GM23338 (cell line): ENCODE measurements at places on chromosomes 16 and 17. TPM values are rescaled to one million over a fixed set of nuclear protein-coding genes. Genes with fewer than 3 reads are reported as not detected.

GRCh38 chr17:1967213-1967612 lies 57.9 kb downstream of the RTN4RL1 start:
- peak; percentile 74 for DNase-seq

GRCh38 chr17:34532281-34533065 lies 46.9 kb upstream of the TMEM132E start:
- no peak for DNase-seq

STAT5A gene
- total RNA-seq: 14.6 and 18.1 TPM in 2 replicates

- DNase-seq: peak; percentile 66
These were observed 28.4 kb downstream of the LRRC75A start for GRCh38 chr17:16463358-16464302.

- no peak for DNase-seq
These were observed 18.8 kb downstream of the PCTP start for GRCh38 chr17:55769625-55770000.

GRCh38 chr17:28345419-28346198 lies 10.0 kb downstream of the TNFAIP1 start:
- no peak for DNase-seq

TP53TG3B gene
- not detected in 2 replicates for total RNA-seq

- no peak for DNase-seq
These were observed 22.9 kb upstream of the ZNF652 start for GRCh38 chr17:49384951-49385350.

DNA sequence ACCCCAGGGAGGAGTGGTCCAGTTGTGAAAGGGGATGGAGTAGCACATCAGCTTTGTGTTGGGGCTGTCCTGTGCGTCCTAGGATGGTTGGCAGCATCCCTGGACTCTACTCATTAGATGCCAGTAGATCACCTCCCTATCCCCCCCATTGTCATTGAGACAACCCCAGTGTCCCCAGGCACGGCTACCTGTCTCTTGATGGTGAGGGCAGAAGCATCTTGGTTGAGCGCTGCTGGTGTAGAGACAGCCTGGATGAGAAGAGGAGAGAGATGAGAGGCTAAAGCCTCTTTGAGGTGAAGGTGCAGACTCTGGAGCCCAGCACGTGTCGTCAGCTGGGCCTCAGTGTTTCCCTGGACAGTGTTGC lies 55.4 kb downstream of the TNFRSF13B start:
- DNase-seq: no peak

DNA sequence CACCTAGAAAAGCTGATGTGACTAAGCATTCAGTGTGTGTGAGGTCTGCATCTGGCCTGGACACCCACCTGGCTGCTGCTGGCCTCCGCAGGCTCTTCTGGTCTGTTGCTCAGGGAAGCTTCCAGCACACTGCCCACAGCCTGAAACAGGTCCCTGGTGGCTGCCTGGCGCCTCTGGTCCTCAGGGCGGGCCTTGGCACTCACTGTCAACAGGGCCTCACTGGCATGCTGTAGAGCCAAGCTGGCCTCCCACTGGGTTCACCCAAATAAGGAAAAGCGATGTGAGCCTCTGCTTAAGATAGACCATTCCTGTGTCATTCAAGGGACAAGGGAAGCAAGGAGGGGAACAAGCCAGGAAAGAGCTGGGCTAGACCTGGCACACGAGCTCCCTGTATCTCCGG lies 70.6 kb upstream of the BCO1 start:
- DNase-seq: no peak

LPO gene
- 0.35 and 0.62 TPM in 2 replicates for total RNA-seq

DNA sequence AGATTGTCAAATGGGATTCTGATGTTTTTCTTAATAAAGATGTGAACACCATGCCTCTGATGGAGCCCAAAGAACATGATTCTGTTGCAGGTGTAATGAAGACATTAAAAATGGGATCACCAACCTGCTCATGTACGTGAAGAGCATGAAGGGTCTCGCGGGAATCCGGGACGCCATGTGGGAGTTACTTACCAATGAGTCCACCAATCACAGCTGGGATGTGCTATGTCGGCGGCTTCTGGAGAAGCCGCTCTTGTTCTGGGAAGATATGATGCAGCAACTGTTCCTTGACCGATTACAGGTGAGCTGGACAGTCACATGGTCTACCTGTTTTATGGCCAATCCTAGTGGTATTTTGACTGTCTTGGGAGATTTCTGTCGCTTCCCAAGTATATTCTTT lies 7.6 kb downstream of the COG1 start:
- no peak for DNase-seq

- no peak for DNase-seq
These were observed 202.4 kb downstream of the AXIN2 start for GRCh38 chr17:65359016-65359415.

CCL7 gene
- total RNA-seq: not detected in 2 replicates

DNA sequence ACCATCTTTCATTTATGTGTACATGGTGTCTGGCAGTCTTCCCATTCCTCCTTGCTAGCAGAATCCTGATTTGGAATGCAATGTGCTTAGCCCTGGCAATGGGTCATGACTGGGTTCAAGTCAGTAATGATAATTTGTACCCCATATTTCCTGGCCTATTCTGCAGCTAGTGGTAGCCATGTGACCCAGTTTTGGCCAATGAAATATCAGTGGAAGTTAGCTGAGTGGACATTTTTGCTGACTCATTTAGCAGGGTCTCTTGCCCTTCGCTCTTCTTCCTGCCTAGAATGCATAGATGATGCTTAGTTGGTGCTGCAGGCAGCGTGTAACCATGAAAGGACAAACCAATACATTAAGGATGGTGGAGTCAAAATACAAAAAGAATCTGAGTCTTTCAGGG lies 78.8 kb upstream of the AKTIP start:
- no peak for DNase-seq

PRSS33 gene
- 0.47 and 1.4 TPM in 2 replicates for total RNA-seq

DNA sequence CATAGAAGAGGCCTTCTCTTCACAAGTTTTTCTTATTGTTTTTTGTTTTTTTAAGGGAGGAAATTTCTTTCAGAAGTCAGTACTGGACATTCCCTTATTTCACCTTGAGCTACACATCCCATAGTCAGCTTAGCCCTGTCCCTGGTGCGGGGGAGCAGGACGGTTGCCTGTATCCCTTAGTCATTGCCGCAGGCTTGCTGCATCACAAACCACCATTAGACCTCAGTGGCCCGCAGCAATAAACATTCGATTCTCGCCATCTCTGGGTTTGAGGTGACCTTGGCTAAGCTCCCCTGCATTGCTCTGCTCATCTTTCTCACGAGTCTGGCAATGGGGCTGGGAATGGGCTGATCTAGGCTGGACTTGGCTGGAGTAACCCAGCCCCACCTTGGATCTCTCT lies 692.5 kb downstream of the WWOX start:
- DNase-seq: no peak
